Activated naive CD8-positive, alpha-beta T cell treated with anti-CD3 and anti-CD28 coated beads for 36 hours (primary cell): ENCODE measurements at places on chromosomes 16 and 17.
A peak's percentile ranks its signal among the peaks of the same experiment; 100 is the strongest.

DNA sequence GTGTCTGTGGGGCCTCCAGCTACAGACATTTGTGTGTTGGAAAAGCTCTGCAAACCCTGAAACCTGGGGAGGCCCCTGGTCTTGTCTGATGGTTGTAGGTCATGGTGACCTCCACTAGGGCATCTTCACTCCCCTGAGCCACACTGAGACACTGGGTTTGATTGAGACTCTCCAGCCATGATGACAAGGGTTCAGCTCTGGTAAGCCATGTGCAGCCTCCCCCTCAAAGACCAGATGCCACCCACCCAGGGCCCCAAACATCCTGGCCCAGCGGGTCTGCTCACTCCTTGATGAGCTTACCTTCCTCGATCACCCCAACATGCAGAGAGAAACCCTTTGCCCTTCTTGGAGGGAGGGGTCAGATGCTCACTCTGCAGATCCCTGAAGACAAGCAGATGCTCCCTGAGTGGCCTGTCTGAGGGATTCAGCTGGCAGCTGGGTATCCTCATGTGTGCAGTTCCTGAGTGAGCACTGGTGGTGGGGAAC, 101.6 kb downstream of the METRNL start:
- no peak for DNase-seq

GRCh38 chr17:35878361-35878760, 1.8 kb downstream of the CCL5 start:
- DNase-seq: no peak

DNA sequence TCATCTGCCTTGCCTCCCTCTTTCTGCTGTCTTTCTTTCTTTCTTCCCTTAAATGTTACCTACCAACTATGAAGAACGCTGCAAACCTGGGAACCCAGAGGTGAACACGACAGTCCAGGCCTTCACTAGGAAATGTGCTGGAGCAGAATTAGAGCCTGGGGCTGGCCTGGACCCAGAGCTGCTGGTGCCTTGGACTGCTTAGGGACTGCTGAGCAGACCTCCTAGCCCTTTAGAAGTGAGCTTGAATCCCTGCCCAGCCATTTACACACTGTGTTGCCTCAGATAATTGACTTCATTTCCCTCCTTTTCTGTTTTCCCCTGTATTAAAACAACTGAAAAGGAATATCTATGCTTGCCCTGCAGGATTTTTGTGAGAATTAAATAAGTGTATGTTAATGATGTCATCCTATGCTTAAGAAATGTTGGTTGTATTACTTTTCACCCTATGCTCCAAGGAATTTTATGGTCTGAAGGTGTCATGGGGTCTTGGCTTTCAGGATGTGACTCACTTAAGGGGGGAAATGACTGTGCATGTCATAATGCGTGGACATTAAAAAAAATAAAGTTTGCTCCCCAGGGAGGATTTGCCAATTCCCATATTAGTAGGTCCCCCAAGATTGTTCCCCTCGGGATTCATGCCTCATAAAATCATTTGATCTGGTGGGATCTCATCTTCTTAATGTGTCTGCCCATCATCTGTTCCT, 11.5 kb downstream of the CDH13 start:
- no peak for DNase-seq

DNA sequence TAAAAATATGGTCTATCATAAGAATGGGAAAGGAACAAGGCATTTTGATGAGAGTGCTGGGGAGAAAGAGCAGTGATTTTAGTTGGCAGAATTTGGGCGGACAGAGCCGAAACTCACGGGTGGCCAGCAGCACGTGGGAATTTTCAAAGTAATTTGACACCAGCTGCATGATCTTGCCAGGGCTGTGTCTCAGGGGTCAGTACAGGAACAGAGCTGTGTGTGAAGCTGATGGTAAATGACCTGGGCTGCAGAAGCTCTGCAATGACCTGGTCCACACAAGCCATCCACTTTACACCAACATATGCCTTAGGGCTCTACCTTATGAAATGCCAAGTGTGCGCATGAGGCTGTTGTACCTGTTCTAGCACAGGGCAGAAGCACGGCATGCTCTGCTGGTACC, 112.0 kb downstream of the ZFHX3 start:
- no peak for DNase-seq

- DNase-seq: no peak
These were observed 4.8 kb downstream of the ZNF500 start for GRCh38 chr16:4762205-4762604.

GRCh38 chr16:2333772-2334379, 6.7 kb downstream of the ABCA3 start:
- DNase-seq: no peak

DNA sequence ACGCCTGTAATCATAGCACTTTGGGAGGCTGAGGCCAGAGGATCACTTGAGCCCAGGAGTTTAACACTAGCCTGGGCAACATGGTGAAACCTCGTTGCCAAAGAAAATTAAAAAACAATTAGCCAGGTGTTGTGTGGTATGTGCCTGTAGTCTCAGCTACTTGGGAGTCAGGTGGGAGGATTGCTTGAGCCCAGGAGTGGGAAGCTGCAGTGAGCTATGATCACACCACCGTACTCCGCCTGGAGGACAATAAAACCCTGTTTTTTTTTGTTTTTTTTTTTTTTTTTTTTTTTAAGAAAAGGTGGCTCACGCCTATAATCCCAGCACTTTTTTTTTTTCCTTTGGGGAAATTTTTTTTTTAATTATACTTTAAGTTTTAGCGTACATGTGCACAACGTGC, 26.1 kb downstream of the RAP1GAP2 start:
- DNase-seq: no peak

DNA sequence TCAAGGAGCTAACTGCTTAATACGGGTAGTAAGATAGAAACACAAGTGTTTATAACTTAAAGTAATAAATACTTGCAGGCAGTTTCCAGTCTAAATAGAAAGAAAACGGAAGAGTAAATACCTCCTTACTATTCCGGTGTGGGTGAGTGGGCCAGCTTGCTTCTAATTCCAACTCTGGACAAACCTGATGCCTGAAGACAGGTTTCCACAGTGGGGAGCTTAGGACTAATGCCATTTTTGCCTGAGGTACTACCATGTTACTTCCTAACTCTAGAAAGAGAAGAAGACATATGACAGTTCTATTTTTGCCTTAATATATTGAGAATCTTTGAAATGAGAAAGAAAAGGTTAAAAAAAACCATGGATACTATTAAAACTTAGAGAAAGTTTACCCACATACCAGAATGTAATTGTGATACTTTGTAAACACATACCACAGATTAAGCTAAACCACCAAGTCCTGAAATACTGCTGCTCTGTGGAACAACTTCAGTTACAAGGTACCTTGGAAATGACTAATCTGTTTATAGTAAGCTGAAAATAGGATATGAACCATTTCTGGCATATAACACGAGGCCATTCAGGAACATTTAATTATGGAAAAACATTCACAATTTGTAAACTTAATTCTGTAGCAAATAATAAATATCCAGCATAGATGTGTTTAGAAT, 70.2 kb downstream of the ZZEF1 start:
- no peak for DNase-seq

DNA sequence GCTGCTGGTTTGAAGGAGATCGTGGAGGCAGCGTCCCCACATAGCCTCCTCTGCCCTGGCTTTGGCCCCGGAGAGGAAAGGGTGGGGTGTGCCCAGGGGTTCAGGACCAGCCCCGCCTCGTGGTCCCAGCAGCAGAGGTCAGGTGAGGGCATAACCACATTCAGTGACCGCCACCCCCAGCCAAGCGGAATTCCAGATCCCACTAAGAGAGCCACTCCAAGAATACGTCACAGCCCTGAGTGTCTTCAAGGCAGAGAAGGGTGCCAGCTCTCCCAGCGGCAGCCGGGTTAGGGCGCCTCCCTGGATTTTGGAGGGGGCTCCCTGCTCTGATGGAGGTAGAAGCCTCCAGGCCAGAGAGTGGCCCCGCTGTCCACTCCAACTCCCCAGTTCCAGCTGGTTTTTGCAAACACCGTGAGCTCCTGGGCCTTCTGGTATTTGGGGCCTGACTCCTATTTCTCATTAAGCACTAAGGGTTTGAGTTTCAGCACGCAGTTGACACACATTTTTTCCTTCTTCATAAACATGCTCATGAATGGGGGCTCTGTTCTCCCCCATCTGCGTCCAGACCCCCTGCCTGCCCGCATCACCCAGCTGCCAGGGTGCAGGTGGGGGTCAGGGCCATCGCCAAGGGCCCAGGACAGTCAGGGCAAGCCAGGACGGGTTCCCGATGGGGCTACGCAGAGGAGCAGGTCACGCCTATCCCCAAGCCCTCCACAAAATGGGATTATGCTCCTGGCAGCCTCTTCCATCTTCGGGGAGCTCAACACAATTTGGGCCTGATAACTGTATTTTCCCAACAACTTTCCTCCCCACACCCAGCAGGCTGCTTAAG, 98.4 kb upstream of the PLCG2 start:
- no peak for DNase-seq

DNA sequence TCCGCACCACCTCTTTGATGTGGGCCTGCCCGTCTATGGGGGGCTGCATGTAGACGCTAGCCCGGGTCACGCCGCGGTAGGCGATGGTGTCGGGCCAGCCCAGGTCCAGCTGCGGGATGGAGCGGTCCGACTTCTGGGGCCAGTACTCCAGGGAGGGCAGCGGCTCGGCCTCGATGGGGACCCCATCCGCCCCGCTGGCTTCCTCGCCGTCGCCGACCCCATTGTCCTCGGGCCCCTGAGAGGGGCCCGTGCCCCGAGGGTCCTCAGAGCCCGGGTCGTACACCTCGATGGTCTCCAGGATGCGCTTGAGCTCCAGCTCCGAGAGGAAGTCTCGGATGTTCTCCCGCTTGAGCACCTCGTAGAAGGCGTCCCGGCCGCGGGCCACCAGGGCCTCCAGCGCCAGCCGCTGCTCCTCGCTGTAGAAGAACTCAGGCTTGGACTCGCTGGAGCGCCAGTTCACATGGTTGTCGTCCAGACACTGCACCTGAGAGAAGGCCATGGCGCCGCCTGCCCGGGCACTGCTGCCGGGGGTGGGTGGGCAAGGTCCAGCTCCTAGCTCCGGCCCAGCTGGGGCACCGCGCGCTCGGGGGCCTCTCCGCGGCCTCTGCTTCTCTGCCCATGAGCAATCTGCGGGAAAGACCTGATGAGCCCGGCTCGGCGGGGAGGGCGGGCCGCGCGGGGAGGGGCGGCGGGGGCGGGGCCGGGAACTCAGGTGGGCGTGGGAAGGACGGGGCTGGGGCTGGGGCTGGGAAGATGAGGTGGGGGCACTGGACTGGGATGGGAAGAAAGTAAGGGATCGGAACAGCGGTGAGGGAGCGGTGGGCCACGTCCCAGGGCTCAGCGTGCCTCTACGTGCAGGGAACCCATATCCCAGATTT, 782 bp downstream of the FAM83G start:
- DNase-seq: peak; percentile 44

DNA sequence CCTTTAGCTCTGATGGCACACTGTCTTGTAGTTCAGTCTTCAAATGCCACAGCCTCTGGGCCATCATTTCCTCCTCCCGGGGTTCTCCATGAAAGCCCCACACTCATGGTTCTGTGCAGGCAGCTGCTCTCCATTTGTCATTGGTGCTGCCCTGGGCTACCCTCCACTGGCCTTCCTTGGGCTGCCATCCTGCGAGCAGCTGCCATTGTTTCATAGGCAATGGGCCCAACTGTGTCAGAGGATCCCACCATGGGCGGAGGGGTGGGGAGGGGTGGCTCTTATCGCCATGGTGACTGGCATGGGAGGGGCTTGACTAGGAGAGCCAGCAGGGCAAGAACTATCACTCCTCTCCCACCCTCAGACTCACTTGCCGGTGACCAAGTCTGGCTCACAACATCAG, 38.6 kb upstream of the BRD7 start:
- DNase-seq: no peak

GRCh38 chr16:87012954-87013938, 303.9 kb downstream of the C16orf95 start:
- no peak for DNase-seq

GRCh38 chr16:1639860-1640259, 27.7 kb downstream of the CRAMP1 start:
- no peak for DNase-seq

DNA sequence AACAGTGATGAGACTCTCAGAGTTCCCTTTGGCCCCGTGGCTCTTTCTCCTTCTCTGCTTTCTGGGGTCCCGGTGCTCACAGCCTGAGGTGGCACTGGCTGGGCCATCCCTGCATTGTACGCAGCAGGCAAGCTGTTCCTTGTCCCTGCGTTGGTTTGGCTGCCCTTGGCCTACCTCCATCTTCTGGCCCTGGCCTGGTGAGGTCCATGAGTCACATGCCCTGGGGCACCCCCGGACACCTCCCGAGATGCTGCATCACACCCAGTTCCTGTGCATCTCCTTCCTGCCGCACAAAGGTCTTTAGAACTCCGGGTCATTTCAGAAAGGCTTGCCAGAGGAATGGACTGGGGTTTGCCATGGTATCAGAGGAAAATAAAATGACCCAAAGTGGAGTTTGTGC, 9.5 kb downstream of the SULT1A2 start:
- DNase-seq: no peak

GRCh38 chr16:68324780-68325357, 14.1 kb downstream of the PRMT7 start:
- DNase-seq: no peak

DNA sequence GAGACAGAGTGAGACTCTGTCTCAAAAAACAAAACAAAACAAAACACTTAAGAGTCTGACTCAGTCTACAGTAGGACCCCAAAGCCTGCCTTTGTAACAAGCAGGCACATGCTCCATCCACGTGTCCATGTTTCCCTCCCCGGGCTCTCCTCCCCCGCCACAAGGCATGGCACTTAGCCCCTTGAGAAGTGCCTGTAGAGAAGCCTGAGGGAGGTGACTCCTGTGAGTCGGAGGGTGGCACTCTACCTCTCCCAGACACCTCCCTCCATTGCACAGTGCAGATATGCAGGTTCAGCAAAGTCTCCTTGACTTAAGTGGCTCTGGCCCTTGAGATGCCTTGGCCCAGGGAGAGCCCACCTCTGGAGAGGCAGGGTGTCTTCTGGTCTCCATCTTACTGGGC, 6.8 kb downstream of the FHOD1 start:
- no peak for DNase-seq

GRCh38 chr16:85407-85782, 7.4 kb downstream of the MPG start:
- no peak for DNase-seq

GRCh38 chr16:57802341-57803133, at the start of gene KIFC3:
KIFC3 (minus strand) TSS chr16:57802491; CDS start chr16:57798243, 4,248 bp downstream.
- peak; percentile 79 for DNase-seq
